Activated T-cell treated with anti-CD3 and anti-CD28 coated beads for 1 hour (primary cell): ENCODE measurements at places on chromosomes 4 and X.

- DNase-seq: no peak
These were observed 115.6 kb downstream of the CAMK2D start for GRCh38 chr4:113645771-113646441.

- DNase-seq: no peak
These were observed 35.6 kb downstream of the CAMK2D start for GRCh38 chr4:113725963-113726362.

DNA sequence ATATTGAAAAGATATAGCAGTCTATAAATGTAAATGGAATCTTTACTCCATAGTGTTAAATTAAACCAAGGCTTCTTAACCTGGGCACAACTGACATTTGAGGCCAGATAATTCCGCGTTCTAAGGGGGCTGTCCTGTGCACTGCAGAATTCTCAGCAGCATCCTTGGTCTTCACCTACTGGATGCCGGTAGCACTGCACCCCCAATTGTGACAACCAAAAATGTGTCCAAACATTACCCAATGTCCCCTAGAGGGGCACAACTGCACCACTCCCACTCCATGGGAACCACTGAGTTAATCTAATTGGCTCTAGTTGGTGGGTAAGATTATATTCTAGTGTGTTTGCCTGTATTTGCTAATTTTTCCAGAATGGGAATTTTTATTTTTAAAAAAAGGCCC lies 16.6 kb downstream of the AP1S2 start:
- no peak for DNase-seq

- no peak for DNase-seq
These were observed 249.5 kb upstream of the ETNPPL start for GRCh38 chr4:109012286-109012880.

DNA sequence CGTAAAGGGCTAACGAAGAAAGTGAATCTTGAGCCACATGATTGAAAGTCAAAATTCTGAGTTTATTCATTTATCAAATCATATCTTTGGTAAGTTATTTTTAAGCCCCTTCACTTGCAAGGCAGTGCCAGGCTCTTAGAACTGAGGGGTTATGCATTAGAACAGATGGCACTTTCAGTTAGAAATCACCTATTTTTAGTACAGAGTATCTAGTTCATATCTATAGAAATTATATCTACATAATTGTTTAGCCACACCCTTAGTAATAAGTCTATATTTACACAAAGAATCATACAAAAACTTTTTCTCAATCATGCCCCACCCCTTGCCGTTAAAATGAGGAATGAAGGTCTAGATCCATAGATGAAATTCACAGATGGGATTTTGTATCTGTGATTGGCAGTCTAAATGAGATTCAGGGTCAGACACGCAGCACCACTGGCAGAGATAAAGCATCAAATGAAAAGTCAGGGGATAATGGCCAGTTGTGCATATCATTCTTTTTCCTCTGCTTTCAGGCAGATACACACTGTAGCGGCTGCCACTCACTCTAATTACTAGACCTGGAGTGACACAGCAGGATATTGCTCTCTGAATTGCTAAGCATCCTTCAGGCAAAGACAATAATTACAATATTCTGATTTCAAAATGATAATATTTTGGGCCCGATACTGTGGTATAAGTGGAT lies 440.5 kb downstream of the MAPK10 start:
- DNase-seq: no peak

GRCh38 chr4:121484633-121485032 lies 103.8 kb upstream of the QRFPR start:
- DNase-seq: no peak

- DNase-seq: no peak
These were observed 148.4 kb downstream of the STPG2 start for GRCh38 chr4:97994765-97995465.
